Thoracic aorta (tissue), 2 donors: ENCODE measurements at places on chromosomes 3 and 15.

DNA sequence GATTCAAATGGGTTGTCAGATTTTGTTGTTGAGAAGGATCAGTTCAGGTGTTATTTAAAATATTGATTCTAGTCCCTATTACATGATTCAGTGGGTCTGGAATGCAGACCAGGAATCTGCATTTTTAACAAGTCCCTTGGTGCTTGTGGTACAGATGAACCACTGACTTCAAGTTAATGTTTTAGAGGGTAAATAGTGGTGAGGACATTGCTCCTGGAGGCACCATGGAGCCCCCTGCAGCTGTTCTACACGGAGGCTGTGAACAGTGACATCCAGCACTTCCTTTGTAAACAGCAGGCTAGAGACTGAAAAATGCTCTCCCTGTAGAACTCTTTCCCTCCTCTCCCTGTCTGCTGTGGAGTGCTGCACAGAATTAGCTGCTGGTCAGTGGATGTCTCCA lies 4.8 kb upstream of the FSIP1 start:
- no peaks in the 10 kb centered on the region for H3K36me3 ChIP-seq
- no peak for DNase-seq
- H3K27ac ChIP-seq: no peak overlapping the region
- H3K4me1 ChIP-seq: peaks cover 17% of the 10 kb centered on the region

DNA sequence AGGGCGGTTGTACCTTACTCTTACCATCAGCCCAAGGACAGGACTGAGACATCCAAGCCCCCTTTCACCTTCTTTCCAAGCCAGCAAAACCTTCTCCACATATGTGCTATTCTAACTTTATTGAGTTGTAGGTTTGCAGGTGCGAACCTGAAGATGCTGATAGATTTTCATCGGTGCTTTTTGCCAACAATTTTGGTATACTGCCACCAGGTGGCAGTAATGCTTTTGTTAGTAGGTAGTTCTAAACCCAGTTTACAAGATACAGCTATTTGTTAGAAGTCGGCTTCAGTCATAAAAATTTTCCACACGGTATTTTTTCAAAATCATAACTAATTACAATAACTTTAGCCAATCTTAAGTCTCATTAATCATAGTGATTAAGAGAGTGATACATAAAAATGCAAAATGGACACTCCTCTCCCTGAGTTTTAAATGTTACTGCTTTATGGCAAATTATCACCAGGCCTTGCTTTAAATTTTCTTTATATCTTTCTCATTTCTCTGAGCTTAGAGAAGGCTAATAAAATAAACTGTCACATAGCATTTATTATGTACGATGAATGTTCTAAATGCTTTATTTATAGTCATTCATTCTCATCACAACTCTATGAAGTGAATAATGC lies 636 bp downstream of the TBC1D21 start:
- DNase-seq: no peak
- no peaks in the 10 kb centered on the region for H3K27me3 ChIP-seq
- no peak overlapping the region for H3K4me3 ChIP-seq
- no peaks in the 10 kb centered on the region for H3K4me1 ChIP-seq
- no peaks in the 10 kb centered on the region for H3K36me3 ChIP-seq
- no peak overlapping the region for H3K27ac ChIP-seq

DNA sequence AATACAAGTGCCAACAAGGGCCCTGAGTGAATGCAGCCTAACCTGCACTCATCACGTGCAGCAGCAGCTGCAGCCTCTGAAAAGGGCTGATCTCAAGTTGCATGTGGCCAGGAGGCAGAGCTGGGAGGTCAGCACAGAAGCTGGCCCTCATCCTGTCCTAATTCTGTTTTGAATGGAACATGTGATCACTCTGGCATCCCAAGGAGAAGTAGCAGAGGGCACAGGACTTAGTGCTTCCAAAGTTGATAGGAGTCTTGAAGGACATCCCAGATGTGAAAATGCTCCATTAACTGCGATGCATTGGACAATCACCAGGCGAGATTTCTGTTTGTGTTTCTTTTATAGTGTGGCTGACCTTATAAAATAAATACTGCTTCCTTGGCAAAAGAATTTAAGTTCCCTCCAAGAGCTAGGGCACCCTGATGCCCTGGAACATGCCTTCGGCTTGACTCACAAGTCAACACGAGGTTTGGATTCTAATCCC lies 31.6 kb upstream of the STAG1 start:
- H3K36me3 ChIP-seq: no peaks in the 10 kb centered on the region
- H3K27me3 ChIP-seq: no peaks in the 10 kb centered on the region
- no peak overlapping the region for H3K27ac ChIP-seq

DNA sequence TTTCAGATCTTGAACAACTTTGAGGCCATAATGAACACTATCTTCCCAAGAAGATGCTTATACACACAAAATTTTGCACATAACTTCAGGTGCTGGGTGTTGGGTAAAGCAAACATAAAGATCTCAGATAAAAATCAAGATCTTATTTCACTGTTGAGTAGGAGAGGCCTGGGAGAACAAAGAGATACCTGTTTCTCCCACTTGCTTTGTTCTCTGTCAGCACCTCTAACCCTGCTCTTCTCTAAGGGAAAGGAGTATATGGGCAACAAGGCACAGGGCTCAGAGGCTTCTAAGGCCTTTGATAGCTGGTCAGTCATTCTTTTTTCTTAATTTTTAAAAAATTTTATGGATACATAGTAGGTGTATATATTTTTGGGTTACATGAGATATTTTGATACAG lies 3.6 kb upstream of the GK5 start:
- H3K36me3 ChIP-seq: no peaks in the 10 kb centered on the region
- no peak overlapping the region for H3K4me3 ChIP-seq
- no peaks in the 10 kb centered on the region for H3K27me3 ChIP-seq
- no peak overlapping the region for H3K27ac ChIP-seq
- H3K4me1 ChIP-seq: peaks cover 10% of the 10 kb centered on the region

DNA sequence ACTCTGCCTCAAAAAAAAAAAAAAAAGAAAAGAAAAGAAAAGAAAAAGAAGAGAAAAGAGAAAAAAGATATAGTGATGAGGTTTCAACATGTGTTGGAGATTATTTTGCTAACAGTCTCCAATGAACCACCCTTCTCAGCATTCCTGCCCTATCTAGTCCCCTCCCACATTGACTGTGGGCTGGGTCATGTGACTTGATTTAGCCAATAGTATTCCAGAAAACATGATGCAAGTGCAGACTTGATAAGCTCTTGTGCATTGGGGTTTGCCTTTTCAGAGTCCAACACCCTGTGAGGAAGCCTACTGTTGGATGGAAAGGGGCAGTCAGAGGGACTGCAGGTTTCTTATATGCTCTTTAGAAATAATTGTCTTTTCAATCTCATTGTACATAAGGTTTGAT lies 37.8 kb upstream of the MED12L start:
- no peaks in the 10 kb centered on the region for H3K4me1 ChIP-seq
- DNase-seq: no peak
- no peaks in the 10 kb centered on the region for H3K27me3 ChIP-seq

DNA sequence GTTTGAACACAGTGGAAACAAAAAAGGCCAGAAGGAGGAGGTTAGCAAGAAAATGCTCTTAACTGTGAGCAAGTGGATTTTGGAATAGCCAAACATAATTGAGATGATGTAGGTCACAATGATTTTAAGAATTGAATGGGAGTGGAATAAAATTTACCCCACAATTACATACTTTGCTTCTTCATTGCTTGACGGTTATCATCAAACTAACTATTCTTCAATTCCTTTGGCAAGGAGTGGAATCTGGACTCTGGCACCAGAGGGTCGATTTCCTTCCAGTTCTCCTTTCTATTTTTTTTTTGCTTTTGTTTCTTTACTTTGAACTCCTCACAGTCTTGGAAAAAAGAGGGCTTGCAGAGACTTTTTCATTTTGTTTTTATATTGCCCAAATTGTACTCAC lies 634.5 kb upstream of the TGFBR2 start:
- no peak for DNase-seq
- H3K27me3 ChIP-seq: no peaks in the 10 kb centered on the region
- peaks cover 23% of the 10 kb centered on the region for H3K4me1 ChIP-seq
- peak overlapping the region; percentile 15 for H3K4me3 ChIP-seq
- H3K36me3 ChIP-seq: no peaks in the 10 kb centered on the region

GRCh38 chr3:53464424-53464823 lies 30.0 kb upstream of the CACNA1D start:
- DNase-seq: no peak
- H3K36me3 ChIP-seq: no peaks in the 10 kb centered on the region
- no peak overlapping the region for H3K4me3 ChIP-seq

DNA sequence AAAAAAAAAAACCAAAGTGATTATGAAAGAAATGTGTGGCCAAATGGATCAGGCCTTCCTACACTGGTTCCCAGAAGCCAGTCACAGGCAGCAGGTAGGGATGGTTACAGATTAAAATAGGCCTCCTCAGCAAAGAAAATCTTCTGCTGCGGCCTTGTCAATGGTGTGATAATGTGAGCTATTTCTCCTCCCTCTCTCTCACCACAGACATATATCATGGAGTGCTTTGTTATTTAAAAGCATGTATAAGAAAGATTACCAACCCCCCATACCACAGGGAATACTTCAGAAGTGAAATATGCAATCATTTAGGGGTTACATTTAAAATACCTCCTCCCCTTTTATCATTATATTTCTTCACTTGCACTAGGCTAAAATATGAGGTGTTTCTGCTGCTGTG lies 32.2 kb upstream of the LRTM1 start:
- H3K4me1 ChIP-seq: no peaks in the 10 kb centered on the region
- no peaks in the 10 kb centered on the region for H3K36me3 ChIP-seq
- no peaks in the 10 kb centered on the region for H3K27me3 ChIP-seq
- H3K4me3 ChIP-seq: no peak overlapping the region
- H3K27ac ChIP-seq: no peak overlapping the region
- no peak for DNase-seq

GRCh38 chr15:66369773-66370651 lies 13.5 kb upstream of the TIPIN start:
- no peak overlapping the region for H3K27ac ChIP-seq
- DNase-seq: no peak
- H3K4me1 ChIP-seq: no peaks in the 10 kb centered on the region
- peak overlapping the region; percentile 53 for H3K4me3 ChIP-seq
- no peaks in the 10 kb centered on the region for H3K27me3 ChIP-seq

GRCh38 chr3:65946438-65946837 lies 92.3 kb downstream of the MAGI1 start:
- DNase-seq: no peak
- H3K4me1 ChIP-seq: peaks cover 61% of the 10 kb centered on the region
- no peaks in the 10 kb centered on the region for H3K27me3 ChIP-seq
- no peaks in the 10 kb centered on the region for H3K36me3 ChIP-seq
- H3K27ac ChIP-seq: peak overlapping the region; percentile 73
- H3K4me3 ChIP-seq: peak overlapping the region; percentile 16

DNA sequence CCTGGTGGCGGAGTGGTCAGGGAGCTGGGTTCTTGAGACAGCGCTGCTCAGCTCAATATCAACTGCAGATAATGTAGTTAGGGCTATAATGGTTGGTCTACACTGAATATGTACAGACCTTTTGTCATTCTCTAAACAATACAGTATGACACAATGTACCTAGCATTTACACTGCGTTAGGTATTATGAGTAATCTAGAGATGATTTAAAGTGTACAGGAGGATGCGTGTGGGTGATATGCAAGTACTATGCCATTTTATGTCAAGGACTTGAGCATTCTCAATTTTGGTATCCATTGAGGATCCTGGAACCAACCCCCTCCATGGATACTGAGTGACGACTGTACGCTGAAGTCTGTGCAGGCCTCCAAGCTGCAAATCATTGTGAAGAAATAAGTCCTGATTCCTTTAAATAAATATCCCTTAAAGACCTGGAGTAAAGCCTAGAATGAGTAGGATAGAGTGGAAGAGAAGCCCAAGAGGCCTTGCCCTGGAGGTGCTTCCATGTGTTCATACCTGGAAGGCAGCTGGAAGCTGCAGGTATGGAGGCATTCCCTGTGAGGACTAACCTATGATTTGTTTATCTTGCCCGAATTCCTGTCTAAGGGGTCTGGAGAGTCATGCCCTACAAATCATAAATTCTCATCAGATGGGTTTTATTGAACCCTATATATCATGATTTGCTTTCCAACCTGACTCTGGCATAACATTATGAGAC lies 15.7 kb upstream of the RTP1 start:
- H3K27me3 ChIP-seq: no peaks in the 10 kb centered on the region
- no peak overlapping the region for H3K27ac ChIP-seq
- no peaks in the 10 kb centered on the region for H3K36me3 ChIP-seq
- DNase-seq: no peak
- peaks cover 13% of the 10 kb centered on the region for H3K4me1 ChIP-seq
- H3K4me3 ChIP-seq: no peak overlapping the region

DNA sequence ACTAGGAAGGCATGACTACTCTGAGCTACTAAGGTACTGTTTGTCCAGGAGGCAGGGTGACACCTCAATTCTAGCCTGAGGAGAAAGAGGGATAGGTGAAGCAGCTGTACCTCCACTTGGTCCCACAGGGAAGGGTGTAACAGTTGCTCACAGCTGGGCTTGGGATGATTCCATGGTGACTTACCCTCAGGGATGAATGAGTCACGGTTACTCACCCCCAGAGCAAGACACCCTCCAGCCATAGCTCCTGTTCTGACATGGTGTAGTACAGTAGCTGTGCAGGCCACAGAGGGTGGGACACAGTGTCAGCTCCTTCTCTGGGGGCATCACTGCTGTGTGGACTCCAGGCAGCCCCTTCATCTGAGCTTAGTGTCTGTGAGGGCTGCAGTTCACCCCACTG lies 868.6 kb upstream of the SEMA6D start:
- no peaks in the 10 kb centered on the region for H3K36me3 ChIP-seq
- no peak for DNase-seq
- H3K27ac ChIP-seq: no peak overlapping the region

DNA sequence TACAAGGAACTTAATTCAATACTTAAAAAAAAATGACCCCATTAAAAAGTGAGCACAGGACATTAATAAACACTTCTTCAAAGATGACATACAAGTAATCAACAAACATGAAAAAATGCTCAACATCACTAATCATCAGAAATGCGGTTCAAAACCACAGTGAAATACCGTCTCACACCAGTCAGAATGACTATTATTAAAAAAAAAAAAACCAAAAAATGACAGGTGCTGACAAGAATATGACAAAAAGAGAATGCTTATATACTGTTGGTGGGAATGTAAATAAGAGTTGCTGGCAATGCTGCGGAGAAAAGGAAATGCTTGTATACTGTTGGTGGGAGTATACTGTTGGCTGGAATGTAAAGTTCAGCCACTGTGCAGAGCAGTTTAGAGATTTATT lies 358.3 kb upstream of the CBLB start:
- H3K27me3 ChIP-seq: no peaks in the 10 kb centered on the region
- no peaks in the 10 kb centered on the region for H3K36me3 ChIP-seq
- H3K4me1 ChIP-seq: no peaks in the 10 kb centered on the region
- H3K27ac ChIP-seq: no peak overlapping the region
- no peak for DNase-seq
- no peak overlapping the region for H3K4me3 ChIP-seq

- peaks cover 32% of the 10 kb centered on the region for H3K4me1 ChIP-seq
- no peaks in the 10 kb centered on the region for H3K36me3 ChIP-seq
- no peak overlapping the region for H3K27ac ChIP-seq
- DNase-seq: no peak
- no peaks in the 10 kb centered on the region for H3K27me3 ChIP-seq
Measured at GRCh38 chr3:13072239-13072599, 1.0 kb downstream of the IQSEC1 start.
